Peyer's patch (tissue), 4 donors: ENCODE measurements at places on chromosomes 1 and 21.

DNA sequence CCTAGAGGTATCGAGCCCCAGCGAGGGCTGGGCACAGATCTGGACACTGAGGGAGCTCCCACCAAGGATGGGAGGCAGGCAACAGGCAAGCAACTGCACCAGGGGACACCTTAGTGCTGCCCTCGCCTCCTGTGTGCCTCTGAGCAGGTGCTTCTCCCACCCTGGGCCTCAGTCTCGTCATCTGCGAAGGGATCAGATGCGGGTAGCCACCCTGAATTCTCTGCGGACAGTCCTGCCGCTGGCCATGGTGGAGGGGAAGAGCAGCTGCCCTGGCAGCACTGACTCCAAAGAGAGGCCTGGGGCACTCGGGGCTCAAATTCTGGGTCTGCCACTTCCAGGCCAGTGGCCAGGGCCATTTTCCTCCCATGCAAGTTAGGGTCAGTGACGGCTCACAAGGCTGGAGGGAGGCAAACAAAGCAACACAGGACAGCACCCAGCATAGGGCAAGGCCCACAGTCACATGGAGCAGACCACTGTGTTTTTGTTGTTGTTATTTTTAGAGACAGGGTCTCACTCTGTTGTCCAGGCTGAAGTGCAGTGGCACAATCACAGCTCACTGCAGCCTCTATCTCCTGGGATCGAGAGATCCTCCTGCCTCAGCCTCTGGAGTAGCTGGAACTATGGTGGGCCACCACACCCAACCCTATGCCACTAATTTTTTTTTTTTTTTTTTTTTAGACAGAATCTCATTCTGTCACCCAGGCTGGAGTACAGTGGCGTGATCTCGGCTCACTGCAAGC lies 7.1 kb upstream of the SDC3 start:
- no peaks in the 10 kb centered on the region for H3K27me3 ChIP-seq
- H3K4me3 ChIP-seq: no peak overlapping the region
- H3K36me3 ChIP-seq: no peaks in the 10 kb centered on the region
- no peak for DNase-seq
- no peak overlapping the region for H3K27ac ChIP-seq
- no peaks in the 10 kb centered on the region for H3K4me1 ChIP-seq

DNA sequence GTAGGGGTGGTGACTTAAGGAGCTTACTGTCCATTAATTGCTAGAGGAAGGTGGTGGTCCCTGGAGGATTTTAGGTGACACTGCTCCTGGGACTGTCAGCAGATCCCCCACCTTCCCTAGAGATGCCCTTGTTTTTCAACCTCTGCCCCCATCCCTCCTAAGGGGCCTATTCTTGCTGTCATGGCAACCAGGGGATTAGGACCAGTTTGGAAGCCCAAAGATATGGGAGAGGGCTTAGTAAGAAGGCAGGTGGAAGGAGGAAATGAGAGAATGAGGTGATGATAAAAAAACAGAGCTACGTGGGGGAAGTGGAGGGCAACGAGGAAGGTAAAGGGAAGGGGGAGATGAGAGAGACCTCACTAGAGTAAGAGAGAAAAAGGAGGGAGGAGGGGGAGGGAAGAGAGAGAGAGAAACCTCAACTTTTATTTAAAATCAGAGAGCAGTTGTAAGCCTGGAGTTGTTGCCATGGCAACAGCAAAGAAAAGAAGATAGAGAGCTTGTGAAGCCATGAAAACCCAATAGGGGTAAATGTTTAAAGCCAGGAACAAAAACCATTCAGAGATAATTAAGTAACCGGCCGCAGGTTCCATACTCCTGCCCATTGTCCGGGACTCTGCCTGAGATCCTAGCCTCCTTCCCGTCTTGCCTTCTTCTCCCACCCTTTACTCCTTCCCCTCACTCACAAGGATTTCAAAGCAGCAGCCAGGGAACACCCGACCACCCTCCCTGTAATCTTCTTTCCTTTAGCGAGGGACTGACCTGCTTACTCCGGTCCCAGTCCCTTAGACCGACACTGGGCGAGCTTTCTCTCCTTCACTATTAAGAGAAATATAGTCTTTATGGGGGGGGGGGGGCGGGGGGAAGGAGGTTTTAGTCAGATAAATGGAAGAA lies 20.6 kb downstream of the KIRREL1 start:
- DNase-seq: no peak
- no peaks in the 10 kb centered on the region for H3K27me3 ChIP-seq
- no peaks in the 10 kb centered on the region for H3K4me1 ChIP-seq

DNA sequence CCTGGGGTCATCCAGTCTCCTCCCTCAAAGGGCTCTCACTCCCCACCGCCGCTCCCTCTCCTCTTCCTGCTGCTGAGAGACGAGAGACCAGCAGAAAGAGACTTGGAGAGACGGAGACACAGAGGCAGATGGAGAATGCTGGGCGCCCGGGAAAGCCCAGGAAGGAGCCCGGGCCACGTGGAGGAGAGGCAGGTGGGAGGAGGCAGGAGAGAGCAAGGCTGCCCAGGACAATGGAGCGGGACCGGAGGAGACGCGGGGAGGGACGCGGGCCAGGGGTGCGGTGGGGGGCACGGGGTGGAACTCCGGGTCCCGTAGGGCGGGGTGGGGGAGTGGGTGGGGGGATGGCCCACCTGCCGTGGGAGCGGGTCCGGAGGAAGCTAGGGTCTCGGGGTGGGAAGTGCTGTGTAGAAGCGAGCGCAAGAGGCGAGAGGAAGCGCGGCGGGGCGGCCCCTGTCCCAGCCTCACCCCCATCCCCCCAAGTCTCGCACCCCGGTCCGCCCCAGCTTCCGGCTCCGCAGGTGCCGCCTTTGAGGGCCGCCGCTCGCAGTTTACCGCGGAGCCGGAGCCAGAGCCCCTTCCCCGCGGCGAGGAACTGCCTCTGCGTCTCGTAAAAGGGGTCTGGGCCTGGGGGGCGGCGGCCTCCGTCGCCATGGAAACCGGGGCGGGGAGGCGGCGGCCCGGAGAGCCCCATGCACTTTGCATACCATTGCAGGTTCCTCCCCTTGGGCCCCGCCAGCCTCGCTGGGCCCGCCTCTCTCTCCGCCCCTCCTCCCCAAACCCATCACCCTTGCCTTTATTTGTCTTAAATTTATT lies 11.7 kb upstream of the EPHA2 start:
- H3K4me1 ChIP-seq: no peaks in the 10 kb centered on the region
- peak overlapping the region; percentile 55 for H3K27ac ChIP-seq
- H3K4me3 ChIP-seq: peak overlapping the region; percentile 60
- DNase-seq: peak; percentile 57
- no peaks in the 10 kb centered on the region for H3K27me3 ChIP-seq

DNA sequence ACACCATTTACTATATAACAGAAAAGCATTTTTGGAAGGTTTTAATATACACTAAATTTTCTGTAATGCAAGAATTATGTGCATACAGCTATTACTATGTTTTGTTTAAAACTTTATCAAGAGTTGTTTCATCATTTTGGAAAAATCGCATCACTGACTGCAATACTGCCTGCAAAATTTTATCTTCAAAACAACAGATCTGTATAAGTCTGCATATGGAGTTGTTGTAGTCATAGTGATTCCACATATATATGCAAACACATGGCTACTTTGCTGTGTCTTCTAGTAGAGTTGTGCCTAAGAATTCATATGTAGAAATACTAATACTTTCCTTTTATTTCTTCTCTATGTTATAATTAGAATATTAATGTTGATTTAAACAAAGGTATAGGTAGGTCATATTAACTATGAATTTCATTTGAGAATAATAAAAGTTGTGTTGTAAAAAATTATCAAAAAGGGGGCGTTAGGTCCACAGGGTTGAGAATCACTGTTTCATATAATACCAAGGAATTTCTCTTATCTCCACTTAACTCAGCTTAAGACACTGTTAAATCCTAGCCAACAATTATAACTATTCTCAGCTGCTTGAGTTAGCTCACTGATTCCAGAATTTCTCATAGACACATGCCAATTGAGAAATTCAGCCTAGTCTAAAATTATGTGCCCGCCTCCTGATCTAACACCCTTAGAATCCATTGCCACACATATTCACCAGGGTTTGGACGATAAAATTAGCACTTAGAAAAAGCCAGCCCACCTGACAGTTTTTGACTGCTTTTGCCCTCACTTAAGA lies 22.9 kb upstream of the LAMC1 start:
- no peaks in the 10 kb centered on the region for H3K36me3 ChIP-seq
- no peaks in the 10 kb centered on the region for H3K4me1 ChIP-seq
- DNase-seq: no peak
- H3K27me3 ChIP-seq: no peaks in the 10 kb centered on the region
- no peak overlapping the region for H3K4me3 ChIP-seq
- H3K27ac ChIP-seq: no peak overlapping the region
